ENCODE measurements at places on chromosomes 1 and 21.
A peak's percentile ranks its signal among the peaks of the same experiment; 100 is the strongest.

- DNase-seq = peak; percentile 54
Observed at GRCh38 chr1:58528518-58528917, 18.0 kb downstream of the OMA1 start.

DNA sequence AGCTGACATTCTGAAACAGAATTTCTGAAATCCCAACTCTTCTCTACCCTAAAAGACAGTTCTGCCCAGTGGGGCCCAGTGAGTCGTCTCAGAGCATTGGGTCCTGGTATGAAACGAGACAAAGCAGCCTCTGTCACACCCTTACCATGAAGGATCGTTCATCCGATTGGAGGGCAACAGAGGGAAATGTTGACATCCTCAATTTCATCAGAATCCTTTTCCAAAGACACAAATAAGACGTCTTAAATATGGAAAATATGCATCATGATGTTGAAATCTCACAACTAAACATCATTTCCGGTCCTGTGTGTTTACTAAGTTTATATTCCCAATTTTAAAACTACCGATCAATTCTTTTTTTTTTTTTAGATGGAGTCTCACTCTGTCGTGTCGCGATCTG lies 112.1 kb upstream of the SLC45A1 start:
- no peak for DNase-seq

GRCh38 chr1:207152792-207153468 lies 48.9 kb downstream of the C4BPA start:
- DNase-seq = no peak

DNA sequence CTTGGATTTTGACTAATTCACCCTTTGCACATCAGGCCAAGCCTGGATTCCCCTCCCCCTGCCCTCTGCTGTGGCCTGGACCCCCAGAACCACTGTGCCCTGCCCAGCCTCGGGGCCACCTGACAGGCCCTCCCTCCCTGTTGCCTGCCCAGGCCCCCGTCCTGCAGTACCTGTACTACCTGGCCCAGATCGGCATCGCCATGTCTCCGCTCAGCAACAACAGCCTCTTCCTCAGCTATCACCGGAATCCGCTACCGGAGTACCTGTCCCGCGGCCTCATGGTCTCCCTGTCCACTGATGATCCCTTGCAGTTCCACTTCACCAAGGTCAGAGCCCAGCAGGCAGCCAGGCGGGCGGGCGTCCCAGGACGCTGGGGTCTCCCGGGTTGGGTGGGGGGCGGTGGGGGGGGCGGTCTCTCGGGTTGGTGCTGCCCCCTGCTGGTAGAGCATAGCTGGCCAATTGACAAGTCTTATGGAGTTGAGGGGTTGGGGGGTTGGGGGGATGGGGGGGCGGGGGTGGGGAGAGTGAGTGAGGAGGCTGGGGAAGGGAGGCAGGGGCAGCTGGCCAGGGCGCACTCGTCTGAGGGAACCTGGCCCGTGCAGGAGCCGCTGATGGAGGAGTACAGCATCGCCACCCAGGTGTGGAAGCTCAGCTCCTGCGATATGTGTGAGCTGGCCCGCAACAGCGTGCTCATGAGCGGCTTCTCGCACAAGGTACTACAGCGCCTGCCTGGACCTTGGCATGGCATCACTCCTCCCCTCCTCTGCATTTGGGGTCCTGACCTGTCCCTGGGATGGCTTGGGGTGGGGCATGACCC lies 10.7 kb downstream of the AMPD2 start:
- no peak for DNase-seq

- peak; percentile 70 for DNase-seq
Observed at GRCh38 chr1:38005195-38006007, at the start of gene FHL3. Gene FHL3, minus strand, starts transcription at chr1:38005514. Its CDS starts 6,102 bp downstream, at chr1:37999412.

DNA sequence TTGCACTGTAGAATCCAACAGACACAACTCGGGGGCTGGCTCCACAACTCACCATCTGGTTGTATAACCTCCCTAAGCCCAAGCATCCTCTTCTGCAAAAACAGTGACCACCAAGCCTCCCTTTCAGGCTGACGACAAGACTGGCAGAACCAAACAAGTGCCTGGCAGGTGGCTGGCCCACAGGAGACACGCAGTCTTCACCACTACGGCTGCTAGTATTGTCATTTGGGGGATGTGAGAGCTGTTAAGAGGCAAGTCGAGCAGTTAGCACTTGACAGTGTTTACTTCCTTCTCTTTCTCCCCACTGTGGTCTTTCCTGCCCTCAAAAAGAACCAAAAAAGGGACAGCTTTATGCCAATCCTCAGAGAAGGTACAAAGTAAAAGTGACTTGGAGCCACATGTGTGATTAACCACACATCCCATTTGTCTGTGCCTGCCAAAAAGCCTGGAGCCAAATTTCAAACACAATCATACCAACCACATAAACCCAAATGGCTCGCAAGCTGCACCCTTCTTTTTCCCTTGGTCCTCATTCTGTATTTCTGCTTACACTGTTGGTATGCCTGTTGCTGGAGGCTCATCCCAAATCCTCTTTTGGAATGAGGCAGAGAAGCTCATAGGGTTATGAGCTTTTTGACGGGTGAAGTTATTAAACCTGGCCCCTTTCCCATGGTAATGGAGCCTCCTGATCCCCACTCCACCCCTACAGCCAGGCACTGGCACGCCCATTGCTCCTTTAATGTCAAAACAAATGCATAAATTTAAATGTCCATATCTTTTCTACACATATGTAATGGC lies 94.1 kb downstream of the TGFBR3 start:
- no peak for DNase-seq

- no peak for DNase-seq
Observed at GRCh38 chr1:156083800-156084790, 1.8 kb upstream of the MEX3A start.

GRCh38 chr1:190029441-190029840 lies 448.2 kb downstream of the BRINP3 start:
- no peak for DNase-seq

GRCh38 chr1:69320757-69321211 lies 246.9 kb upstream of the LRRC7 start:
- no peak for DNase-seq

DNA sequence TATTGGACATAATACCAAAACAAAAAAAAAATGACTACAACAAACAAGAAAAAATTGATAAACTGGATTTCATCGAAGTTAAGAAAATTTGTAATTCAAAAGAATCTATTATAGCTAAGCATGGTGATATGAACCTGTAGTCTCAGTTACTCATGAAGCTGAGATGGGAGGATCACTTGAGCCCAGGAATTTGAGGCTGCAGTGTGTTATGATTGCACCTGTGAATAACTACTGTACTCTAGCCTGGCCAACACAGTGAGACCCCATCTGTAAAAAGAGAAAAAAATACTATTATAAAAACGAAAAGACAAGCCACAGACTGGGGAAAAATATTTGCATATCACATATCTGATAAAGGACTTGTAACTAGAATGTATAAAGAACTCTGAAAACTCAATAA lies 24.5 kb upstream of the TRIM62 start:
- no peak for DNase-seq

DNA sequence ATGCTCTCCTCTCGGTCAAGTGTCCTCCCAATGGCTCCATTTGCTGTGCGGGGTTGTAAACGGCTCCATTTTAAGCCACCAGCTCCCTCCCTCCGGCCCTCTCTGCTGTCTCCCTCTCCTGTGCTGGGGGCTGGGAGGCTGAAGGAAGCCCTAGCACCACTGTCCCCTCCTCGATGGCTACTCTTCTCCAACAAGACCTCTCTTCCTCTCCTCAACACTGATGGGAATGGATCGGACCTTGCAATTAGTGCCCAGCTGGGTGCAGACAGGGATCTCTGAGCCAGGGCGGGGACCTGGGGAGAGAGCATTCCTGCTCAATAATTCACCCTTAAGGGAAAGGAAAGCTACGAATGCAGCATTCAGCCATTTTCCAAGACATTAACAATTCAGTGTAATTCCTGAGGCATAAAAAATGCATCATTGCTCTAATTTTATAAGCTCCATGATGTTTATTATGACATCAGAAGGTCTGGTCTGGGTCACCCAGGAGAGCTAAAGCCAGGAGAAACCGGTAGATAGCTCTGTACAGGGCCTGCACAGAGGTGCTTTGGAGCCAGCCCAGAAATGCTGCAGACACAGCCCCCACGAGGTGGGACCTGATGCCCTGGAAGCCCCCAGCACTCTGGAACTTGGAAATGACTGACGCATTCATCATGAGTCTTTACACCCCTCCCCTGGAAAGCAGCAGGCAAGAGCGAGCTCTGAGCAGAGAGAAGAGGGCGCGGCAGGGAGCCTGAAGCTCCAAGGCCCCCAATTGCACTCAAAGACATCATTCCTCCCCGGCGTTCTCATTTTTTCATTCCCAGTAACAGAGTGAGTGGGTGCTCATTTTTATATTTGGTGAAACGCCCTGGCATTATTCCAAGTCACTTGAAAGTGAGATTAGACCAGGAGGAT lies 76.2 kb upstream of the VAMP3 start:
- DNase-seq = no peak

GRCh38 chr1:51093581-51093980 lies 8.4 kb upstream of the C1orf185 start:
- DNase-seq = peak; percentile 29

All from fibroblast of skin of abdomen (primary cell).